ENCODE measurements at places on chromosomes 3 and 15. TPM values are rescaled to one million over a fixed set of nuclear protein-coding genes. Genes with fewer than 3 reads are reported as not detected.

Gene CILP
- 1.8 TPM for total RNA-seq

Gene ZCWPW2
- total RNA-seq, result not detected

Gene LRRK1
- 105 TPM for total RNA-seq

Gene DUOXA2
- 0.32 TPM for total RNA-seq

Gene CLDN18
- total RNA-seq, result 0.11 TPM

Gene PPP1R14D
- not detected for total RNA-seq

Gene CD276
- total RNA-seq, result 84.3 TPM

Gene TGM4
- total RNA-seq, result not detected

Gene ACAD11
- 10.7 TPM for total RNA-seq

Gene SLC7A14
- total RNA-seq, result not detected

Gene SUCNR1
- total RNA-seq, result 3.1 TPM

Gene ADAMTS17
- total RNA-seq, result 2.8 TPM

Gene CCR1
- total RNA-seq, result 10.2 TPM

GRCh38 chr3:59802045-59802444 is 752.2 kb upstream of the CFAP20DC start:
- DNase-seq, result no peak

DNA sequence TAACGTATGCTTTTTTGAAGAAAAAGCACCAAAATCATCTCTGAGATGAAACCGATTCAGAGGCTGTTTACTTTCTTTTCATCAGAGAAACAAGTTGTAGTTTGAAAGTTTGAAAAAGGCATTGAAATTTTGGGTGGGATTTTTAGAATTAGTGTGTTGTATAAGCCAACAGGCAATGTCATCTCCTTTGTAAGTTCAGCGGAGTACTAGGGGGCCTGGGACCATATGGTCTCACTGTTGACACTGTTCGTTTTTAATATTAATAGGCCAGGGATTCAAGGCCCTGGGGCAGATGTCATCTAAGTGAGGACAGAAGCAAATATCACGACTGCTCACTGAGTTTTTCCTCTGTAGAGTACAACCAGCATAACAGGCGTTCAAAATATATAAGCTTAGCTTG is 256.2 kb upstream of the RARB start:
- no peak for DNase-seq

GRCh38 chr15:82985688-82986441 is at the start of gene RAMAC:
TSS of gene RAMAC (plus strand) at chr15:82986210. CDS start at chr15:82989019, 2,809 bp downstream.
- DNase-seq, result peak; percentile 97

- no peak for DNase-seq
Observed at GRCh38 chr3:193744822-193745684, 152.0 kb downstream of the OPA1 start.

DNA sequence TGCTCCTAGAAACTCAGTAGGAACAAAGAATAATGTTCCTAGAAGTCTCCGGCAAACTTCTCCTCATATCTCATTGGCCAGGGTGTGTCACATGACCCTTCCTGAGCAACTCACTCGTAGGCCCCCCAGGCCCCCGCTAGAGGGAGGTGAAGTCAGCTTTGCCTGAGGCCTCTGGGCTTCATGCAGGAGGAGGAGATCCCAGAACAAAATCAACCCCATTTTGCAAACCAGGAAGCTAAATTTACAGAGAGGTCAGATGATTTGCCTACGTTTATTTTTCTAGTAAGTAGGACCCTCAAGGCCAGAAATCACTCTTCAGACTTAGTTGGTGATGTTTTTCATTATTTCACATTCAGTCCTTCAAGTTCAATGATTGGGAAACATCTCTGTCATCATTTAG is 99.1 kb downstream of the SSR3 start:
- DNase-seq, result no peak

- no peak for DNase-seq
Observed at GRCh38 chr15:83082730-83083386, 15.8 kb upstream of the BTBD1 start.

GRCh38 chr15:45307230-45307924 is 55.3 kb downstream of the SLC28A2 start:
- no peak for DNase-seq

DNA sequence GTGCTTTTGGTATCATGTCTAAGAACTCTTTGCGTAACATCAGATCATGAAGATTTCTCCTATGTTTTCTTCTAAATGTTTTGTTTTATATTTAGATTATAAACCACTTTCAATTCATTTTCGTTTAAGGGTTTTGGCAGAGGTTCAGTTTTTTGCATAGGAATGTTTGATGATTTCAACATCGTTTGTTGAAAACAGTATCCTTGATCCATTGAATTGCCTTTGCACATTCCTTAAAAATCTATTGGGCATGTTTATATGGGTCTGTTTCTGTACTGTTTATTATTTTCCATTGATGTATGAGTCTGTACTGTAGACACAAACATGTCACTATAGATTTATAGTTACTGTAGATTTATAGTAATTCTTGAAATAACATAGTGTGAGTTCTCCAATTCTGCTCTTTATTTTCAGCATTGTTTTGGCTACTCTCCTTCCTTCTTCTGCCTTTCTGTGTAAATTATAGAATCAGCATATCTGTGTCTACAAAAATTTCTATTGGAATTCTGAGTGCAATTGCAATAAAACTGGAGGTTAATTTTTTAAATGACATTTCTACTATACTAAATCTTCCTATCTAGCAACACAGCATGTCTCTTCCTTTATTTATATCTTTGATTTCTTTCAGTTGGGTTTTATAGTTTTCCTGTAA is 374.0 kb downstream of the SV2B start:
- DNase-seq, result no peak

- DNase-seq, result no peak
Observed at GRCh38 chr3:41792806-41793205, 169.1 kb downstream of the ULK4 start.

DNA sequence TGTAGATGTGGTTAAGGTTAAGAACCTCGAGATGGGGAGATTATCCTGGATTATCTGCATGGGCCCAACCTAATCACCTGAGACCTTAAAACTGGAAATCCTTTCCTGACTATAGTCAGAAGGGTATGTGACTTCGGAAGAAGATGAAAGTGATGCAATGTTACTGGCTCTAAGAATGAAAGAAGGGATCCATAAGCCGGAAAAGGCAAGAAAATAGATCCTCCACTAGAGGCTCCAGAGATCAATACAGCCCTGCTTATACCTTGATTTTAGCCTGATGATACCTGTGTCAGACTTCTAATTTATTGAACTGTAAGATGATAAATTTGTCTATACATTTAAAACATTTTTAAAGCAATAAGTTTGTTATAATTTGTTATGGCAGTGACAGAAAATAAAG is 21.5 kb upstream of the GASK1A start:
- DNase-seq, result no peak

DNA sequence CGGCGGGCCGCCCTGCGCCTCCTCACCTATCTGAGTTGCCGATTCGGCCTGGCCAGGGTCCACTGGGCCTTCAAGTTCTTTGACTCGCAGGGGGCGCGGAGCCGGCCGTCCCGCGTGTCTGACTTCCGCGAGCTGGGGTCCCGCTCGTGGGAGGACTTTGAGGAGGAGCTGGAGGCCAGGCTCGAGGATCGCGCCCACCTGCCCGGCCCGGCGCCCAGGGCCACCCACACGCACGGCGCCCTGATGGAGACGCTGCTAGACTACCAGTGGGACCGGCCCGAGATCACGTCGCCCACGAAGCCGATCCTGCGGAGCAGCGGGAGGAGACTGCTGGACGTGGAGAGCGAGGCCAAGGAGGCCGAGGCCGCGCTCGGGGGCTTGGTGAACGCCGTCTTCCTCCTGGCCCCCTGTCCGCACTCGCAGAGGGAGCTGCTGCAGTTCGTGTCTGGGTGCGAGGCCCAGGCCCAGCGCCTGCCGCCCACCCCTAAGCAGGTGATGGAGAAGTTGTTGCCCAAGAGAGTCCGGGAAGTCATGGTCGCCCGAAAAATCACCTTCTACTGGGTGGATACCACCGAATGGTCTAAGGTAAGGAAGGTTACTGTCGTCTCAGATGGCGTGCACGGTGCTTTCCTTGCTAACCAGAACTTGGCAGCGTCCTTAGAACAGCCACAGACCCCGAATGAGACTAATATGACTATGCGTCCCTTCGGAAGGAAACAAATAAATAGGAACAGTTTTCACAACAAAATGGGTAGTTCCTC is 567 bp downstream of the TICRR start:
- no peak for DNase-seq

DNA sequence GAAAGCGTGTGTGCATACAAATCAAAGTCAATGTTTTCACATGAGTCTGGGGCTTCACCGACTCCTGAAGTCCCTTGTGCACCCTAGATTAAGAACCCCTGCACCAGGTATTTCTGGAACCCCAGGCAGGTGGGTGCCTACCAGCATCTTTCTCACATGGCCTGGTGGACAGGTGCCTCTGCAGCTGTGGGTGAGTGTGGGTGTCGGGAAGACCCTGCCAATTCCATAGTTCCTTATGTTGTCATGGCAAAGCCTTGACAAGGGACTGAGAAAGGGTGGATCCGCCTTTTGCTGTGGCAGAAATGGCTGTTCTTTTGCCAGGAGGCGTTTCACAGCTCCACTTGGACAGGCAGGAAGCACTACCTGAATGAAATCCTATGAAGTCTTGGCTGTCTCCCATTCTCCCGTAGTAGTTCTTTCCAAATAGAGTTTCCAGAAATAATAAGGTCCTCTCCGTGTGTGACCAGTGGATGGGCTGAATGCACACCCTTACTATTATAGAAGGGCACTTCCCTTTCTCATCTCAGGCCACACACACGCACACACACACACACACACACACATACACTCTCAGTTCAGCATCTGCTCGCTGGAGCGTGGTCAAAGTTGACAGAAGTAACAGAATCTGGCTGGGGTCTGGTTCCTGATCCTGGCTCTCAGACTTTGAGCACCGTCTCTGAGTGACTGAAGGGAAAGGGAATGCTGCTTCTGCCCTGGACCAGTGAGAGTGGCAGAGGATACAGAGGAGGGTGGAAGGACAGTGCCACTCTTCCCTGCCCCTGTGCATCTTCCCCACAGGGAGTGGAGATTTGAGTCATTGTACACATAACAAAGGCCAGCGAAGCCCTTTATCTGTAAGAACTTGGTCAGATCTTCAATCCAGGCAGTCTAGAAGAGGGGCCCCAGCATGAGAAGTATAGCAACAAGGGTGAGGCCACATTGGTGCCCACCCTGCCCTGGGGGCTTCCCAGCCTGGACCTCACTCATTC is 38.7 kb downstream of the PDIA5 start:
- no peak for DNase-seq

GRCh38 chr3:37243820-37244748 is 69.7 kb upstream of the LRRFIP2 start:
- DNase-seq, result peak; percentile 94

GRCh38 chr3:184008161-184008560 is 9.5 kb downstream of the ABCC5 start:
- no peak for DNase-seq

GRCh38 chr3:126394977-126395321 is 240 bp downstream of the CFAP100 start:
- no peak for DNase-seq

DNA sequence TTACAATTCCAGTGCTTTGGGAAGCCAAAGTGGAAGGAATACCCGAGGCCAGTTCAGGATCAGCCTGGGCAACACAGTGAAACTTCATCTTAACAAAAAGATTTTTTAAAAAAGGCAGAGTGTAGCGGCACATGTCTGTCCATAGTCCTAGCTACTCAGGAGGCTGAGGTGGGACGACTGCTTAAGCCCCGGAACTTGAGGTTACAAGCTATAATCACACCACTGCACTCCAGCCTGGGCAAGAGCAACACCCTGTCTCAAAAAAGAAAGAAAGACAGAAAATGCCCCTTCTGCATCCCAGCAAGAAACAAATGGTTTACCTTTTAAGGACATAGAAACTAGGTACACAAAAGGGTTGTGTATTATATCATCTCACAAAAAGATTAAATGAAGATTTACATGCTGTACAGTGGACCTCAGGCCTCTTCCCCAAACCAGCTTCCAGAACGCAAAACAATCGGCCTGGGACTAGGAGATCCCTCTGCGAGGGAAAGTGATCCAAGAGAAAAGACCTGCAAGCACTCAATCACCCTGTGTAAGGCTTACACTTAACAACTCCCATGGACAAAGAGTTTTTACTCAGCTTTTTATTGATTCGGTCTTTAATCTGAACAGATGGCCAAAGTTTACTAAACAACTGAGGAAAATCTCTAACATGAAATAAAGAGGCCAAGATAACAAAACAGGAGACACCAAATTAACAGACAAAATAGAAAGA is 21.2 kb downstream of the TFDP2 start:
- DNase-seq, result no peak

DNA sequence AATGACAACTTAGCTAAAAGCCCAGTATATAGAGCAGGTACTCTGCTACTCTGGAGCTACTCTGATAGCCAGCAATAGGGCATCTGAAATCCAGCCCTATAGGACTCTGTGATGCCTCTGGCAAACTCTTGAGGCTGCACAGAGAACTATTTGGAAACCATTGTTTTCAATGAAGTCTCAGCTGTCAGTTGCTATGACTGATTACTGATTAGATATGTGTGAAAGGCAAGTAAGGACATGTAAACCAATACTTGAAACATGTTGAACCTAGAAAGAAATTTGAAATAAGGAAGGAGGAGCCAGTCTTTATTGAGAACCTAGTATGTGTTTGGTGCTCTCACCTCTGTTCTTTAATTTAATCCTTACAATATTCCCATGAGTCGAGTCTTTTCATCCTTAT is 40.2 kb upstream of the CRTC3 start:
- DNase-seq, result no peak

DNA sequence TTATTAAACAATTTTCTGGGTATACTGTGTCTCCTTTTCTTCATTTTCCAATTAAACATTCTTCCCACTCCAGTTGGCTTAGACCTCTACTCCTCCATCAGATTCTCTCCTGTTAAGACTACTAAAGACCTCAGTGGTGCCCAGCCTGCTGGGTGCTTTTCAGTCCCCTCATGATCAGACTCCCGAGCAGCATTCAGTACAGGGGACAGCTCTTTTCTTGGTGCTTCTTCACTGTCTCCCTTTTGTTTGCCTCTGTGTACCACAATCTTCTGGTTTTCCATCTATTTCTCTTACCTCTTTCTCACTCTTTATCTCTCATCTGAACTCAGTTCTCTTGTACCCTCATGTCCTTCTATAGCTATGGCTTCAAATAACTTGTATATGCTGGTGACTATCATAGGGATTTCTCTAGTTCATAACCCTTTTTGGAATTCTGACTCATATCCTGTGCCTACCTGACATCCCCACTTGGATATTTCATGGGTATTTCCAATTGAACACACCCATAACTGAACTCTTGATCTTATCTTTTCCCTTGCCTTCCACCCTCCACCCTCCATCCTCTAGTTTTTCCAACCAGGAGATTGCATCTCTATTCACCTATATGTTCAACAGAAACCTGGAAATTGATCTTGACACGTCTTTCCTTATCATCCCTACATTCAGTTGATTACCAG is 55.6 kb upstream of the ABHD10 start:
- DNase-seq, result no peak

- peak; percentile 29 for DNase-seq
Observed at GRCh38 chr15:56832125-56832524, 86.3 kb upstream of the TCF12 start.

GRCh38 chr3:21729888-21730459 is 21.0 kb downstream of the ZNF385D start:
- DNase-seq, result no peak

GRCh38 chr3:51720292-51721061 is 13.6 kb downstream of the GRM2 start:
- no peak for DNase-seq
